ENCODE measurements at places on chromosomes 12 and 14.
A peak's percentile ranks its signal among the peaks of the same experiment; 100 is the strongest.

GRCh38 chr12:104627990-104628830, 171.5 kb downstream of the CHST11 start:
- DNase-seq = peak; percentile 87

DNA sequence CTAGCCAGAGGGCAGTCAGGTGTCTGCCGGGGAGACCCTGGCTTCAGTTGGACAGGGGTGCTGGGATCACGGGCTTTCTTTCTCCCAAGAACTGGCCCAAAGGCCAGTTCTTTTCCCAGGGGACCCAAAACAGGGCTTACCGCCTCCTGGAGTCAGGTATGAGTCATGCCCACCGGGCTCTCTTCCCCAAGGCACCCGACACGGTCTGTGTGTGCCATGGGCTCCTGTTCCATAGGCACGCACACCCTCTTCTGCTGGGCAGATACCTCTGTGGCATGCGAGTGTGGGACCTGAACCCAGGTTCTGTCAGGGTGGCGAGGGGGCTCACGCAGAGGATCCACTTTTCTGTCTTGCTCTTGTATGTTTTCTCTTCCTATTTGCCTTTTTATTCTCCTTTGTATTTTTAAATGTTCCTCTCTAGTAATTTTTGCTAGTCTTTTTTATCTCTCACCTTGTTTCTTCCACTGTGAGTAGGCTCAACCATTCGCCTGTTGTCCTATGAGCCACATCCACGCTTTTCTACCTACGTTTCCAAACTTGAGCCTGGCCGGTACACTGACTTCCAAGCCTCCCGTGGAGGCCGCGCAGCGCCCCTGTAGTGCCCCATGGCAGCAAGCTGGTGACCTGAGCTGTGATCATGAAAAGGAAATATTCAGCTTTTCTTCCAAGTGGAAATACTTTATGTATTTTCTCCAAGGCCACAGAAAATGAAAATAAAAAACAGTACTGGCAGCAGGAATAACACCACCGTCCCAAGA, 362.2 kb downstream of the CACNA1C start:
- no peak for DNase-seq

DNA sequence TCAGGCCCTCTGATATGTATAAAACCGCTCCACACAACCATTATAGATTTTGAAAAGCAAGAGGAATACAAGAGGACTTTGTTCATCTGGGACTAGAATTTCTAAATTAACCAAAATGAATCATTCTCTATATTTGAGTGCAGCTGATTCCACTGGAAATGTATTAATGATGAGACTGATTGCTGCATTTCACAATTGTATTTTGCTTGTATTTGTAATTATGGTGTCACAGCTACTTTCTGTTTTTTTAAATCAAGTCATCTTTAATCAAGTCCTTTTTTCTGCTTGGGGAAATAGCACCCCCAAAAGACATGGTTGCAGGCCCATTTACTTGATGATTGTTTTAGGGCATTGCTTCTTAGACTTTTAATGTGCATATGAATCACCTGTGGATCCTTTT, 162.4 kb downstream of the KICS2 start:
- DNase-seq = no peak

DNA sequence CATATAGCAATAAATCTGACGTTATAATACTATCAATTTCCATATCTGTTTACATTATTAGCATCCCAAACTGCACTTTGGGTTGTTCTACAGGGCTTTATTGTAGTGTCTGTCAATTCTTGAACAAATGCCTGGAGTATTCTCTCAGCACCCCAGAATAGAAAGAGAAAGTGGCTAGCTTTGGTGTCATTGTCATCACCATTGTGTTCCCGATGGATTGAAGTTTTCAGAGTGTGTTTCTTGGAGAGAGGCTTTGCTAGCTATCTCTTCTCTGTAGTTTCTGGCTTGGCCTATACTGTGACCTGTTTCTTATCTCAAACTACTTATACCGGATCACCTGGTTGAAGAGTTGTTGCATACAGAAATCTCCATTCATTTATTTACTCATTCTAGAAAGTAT, 6.4 kb downstream of the TMEM106C start:
- no peak for DNase-seq

GRCh38 chr14:55626131-55626530, 46.1 kb downstream of the KTN1 start:
- no peak for DNase-seq

- DNase-seq = no peak
These were observed 80.6 kb downstream of the RFX4 start for GRCh38 chr12:106663385-106663784.

All from NCI-H524 (cell line).